Stimulated activated CD4-positive, alpha-beta T cell treated with anti-CD3 and anti-CD28 coated beads, Interleukin-2, amount 100 ng/mL, for 48 hours (primary cell): ENCODE measurements at places on chromosomes 2 and 18.

DNA sequence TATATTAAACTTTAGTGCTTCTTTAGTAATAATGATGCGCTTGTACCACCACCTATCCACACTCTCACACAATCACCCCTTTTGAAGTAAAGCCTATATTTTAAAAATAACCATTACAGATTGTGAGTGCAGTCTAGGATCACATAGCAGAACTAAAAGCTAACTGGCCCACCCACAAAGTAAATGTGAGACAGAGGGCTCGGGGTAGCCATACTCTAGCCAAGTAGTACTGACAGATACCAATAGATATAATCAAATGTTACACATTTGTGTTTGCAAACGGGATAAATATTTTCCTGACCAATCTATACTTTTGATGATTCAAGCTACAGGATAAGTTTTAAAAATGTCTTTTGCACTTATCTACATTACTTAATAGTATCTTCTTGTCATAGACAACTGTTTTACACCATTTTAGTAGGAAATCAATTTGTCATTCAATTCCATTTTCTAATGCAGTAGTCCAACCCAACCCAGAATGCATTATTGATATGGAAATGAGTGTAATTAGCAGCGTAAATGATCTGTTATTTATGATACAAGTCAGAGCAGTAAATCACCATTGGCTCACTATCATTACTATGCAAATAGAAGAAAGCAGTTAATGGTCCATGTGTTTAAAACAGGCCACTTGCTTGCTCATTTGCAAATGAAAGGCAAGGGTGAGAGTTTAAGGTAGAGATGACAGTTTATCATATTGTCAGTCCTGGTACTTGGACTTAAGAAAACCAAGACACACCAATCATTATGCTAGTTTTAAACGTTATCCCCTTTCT lies 111.8 kb downstream of the ERBB4 start:
- no peak for DNase-seq

GRCh38 chr2:144524118-144525009 lies 4.4 kb upstream of the ZEB2 start:
- no peak for DNase-seq

DNA sequence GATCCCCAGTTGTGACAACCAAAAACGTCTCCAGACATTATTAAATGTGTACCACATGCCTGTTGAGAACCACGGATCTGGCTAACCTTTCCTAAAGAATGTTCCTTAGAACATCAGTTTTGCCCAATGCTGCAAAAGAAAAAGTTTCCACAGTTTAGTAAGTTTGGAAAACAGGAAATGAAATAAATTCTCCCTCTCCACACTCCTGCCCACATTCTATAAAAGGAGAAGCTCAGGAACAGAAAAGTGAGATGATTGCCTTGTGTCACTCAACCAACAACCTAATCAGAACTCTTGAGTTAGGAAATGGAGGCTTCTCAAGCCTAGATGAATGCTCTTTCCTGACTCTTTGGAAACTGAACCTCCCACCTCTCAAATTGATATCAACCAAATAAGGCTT lies 56.1 kb upstream of the NFE2L2 start:
- no peak for DNase-seq

GRCh38 chr2:36559221-36559942 lies 38.6 kb downstream of the FEZ2 start:
- no peak for DNase-seq

DNA sequence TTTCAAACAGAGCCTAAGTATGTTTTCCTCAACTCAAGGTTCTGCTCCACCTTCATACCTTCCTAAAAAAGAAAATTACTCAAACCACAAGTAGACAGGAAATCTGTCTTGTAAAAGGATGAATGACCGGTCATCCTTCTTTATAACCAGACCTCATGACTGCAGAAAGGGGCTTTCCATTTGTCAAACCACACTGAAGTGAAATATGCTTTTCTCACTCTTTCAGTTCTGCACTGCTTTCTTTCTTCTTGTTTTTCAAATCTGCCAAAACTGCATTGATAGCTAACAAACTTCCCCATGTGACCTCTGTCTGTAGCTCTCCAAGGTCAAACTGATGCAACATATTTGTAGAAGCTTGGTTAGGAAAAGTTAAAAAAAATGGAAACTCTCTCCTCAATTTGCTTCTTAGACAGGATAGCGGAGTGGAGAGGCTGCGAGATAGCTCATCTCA lies 308.9 kb upstream of the CCDC68 start:
- DNase-seq: no peak

- no peak for DNase-seq
Measured at GRCh38 chr2:228433721-228434120, 252.2 kb upstream of the SPHKAP start.

GRCh38 chr2:232330068-232330999 lies 48.2 kb upstream of the ALPP start:
- no peak for DNase-seq

DNA sequence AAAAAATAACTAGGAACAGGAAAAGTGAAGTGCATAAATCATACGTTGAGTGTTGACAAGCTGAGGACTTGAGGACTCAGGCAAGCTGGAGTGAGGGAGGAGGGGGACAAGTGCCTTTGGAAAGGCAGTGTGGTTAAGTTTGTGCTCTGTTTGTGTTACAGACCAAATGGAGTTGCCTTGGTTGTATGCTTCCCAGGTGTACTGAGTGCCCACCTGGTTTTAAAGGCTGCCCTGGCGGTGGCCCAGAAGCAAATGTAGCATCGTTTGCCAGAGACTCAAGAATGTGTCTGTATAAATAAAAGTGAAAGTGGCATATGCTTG lies 240.9 kb downstream of the PRKCE start:
- no peak for DNase-seq

DNA sequence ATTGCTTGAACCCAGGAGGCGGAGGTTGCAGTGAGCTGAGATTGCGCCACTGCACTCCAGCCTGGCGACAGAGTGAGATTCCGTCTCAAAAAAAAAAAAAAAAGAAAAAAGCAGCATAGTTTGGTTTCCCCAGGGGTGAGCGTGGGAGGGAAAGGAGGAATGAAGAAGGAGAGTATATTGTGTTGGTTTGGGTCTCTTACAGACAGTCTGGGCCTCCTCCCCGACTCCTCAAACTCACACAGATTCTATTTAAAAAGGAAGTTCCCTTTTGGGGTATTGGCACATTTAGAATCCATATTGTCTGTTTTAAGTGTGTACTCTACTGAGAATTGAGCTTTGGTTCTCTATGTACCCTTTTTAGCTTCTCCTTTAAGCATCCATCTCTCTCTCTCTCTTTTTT lies 27.4 kb upstream of the SLC20A1 start:
- DNase-seq: no peak

DNA sequence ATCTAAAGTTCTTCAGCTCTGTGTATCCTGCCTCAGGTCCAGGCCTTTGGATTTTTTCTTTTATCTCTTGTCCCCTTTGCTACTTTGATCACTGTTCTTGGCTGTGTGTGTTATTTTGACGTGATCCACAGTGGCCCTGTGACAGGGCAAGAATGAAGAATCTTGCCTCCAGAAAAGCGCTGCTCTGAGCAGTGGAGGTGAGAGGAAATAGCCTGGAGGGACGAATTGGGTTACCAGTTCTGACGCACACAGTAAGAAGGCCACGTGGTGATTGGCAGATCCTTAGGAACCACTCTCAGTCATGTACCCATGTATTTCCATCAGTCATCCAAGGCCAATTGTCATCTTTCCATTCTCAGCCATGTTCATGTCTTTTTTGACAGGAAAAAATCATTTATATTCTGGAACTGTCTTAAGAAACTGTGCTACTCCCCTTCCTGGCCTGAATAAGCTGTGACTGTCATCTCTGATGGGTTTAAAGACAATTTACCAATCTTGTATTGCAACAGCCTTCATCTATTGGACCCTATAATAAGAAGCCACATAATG lies 47.6 kb downstream of the MAPK4 start:
- DNase-seq: no peak

DNA sequence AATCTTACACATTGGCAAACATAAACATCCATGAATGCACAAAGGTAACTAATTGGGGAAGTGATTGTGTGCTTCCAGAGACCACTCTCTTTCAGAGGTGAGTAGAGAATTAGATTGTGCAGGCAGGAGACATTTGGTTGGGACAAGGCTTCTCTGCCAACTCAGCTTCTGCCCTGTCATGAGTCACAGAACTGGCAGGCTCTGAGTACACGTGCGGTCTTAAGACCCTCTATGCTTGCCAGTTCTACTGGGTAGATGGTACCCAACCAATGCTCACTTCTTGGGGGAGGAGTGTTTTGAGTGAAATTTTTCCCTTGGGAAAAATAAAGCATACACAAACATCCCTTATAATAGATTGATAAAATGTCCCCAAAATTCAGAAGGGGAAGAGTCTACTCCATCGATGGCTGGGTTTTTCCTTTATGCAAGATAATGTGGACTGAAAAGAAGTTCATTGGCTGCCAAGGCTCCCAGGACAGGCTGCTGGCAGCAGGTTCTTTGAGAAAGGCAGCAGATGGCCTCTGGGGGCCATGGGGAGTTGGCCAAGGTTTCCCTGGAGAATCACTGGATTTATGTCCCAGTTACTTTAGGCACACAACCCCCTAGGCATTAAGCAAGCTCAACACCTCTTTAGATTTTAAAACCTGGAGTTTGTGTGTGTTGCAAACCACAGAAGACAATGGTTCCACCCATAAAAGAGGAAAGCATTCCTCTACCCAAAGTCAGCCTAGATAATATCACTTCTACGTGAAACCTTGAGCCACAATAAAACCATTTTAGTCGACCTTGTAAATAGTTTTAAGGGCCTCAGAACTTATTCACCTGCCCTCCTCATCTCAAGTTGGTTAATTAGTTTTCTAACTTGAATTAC lies 417.0 kb downstream of the TXNL1 start:
- no peak for DNase-seq

DNA sequence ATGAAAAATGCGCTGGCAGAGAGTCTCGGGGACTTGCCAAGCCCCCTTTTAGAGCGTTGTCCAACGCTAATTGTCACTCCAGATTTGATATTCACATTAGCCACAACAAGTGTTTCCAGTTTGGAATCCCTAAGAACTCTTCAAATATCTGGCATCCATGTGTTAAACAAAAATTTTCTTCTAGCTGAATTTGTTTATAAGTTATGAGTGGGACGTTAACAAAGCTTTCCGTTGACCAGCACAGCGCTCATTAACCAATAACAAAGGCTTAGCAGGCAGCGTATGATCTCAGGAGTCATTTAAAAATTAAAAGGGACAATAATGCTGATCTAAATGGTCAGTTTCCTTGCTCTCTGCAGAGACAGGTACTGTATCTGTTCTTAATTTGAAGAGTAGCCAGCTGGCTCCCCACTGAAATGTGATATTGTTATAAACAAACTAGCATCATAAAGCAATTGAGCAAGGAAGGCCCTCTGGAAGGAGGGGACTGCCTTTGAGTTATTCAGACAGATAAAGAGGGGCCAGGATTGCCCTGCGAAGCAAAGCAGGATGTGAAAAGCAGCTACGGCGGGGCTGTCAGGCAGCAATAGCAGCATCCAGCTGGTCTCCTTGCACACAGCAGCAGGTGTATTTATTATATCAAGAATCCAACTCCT lies 337.2 kb upstream of the SALL3 start:
- DNase-seq: no peak

- no peak for DNase-seq
Measured at GRCh38 chr18:21904856-21905255, 164.3 kb downstream of the MIB1 start.

GRCh38 chr18:62282188-62282629 lies 42.9 kb upstream of the TNFRSF11A start:
- no peak for DNase-seq

- no peak for DNase-seq
Measured at GRCh38 chr2:218992703-218993344, 398 bp downstream of the CRYBA2 start.

DNA sequence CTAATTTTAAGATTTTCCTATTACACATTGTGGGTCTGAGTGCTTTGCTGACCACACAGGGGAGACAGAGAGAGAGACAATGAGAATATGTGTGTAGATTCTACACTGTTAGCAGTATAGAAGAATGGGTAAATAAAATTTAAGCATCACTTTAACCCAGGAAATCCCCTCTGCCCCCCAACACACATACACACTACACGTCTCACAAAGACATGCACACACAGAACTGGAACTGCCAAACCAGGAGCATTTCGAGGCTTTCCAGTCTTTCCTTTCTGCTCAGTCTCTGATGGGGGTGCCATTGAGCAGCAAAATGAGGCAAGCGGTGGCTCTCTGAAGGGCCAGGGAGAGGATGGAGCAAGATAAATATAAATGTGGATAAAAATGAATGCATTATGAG lies 2.5 kb downstream of the MERTK start:
- DNase-seq: no peak

DNA sequence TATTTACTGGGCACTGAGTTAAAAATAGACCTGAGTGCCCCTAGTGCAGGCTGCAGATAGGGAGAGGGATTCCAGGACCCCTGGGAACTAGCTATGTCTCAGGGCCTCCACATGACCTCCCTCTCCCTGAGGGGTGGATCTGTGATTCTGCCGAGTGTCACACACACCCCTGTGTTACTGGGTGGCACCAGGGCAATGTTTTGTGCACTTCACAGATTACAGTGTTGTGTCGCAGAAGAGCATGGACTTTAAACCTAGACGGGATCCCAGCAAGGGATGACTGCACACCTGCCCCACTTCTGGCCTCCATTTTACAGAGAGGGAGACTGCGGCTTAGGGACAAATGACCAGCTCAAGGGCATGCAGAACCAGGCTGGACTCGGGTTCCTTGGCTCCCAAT lies 65.6 kb downstream of the ZFP36L2 start:
- DNase-seq: no peak

DNA sequence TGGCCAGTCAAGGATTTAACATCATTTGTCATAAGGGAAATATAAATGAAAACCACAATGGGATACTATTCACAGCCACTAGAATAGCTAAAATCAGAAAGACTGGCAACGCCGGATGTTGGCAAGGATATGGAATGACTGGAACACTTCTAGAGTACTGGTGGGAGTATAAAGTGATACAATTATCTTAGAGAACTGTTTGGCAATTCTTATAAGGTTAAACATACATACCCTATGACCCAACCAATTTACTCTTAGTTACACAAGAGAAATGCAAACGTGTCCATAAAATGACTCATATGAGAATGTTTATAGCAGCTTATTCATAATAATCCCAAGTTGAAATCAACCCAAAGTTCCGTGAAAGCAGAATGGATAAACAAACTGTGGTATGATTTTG lies 35.1 kb downstream of the MAPK4 start:
- no peak for DNase-seq

DNA sequence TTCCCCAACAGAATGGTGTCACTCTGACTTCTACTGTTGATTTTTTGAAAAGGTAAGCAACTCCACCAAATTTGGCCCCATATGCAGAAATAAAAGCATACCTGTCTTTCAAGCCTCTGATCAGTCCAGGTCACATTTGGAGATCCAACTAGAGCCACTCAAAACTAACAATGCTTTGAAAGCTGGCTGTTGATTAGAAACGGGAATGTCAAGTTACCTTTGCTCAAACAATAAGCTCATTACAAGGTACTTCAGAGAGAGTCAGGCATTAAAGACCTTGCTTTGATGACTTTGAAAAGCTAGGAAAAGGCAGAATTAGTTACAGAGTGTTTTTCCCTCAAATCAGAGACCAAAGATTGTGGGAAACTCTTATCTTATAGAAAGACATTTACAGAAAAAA lies 4.8 kb upstream of the IHH start:
- DNase-seq: no peak

GRCh38 chr18:39299152-39299551 lies 1733.6 kb upstream of the CELF4 start:
- DNase-seq: no peak

GRCh38 chr2:212914392-212914791 lies 237.0 kb downstream of the IKZF2 start:
- DNase-seq: no peak

- DNase-seq: no peak
Measured at GRCh38 chr2:228065686-228066085, 115.8 kb downstream of the SPHKAP start.

GRCh38 chr2:168997118-168997521 lies 34.0 kb downstream of the ABCB11 start:
- no peak for DNase-seq
